Ovary (tissue), 10 donors: ENCODE measurements at places on chromosomes 3 and 15. TPM values are rescaled to one million over a fixed set of nuclear protein-coding genes. Genes with fewer than 3 reads are reported as not detected.
A peak's percentile ranks its signal among the peaks of the same experiment; 100 is the strongest.

- no peaks in the 10 kb centered on the region for H3K27me3 ChIP-seq
- no peak for DNase-seq
- no peaks in the 10 kb centered on the region for H3K4me1 ChIP-seq
- H3K4me3 ChIP-seq, result no peak overlapping the region
- no peak overlapping the region for H3K27ac ChIP-seq
- H3K36me3 ChIP-seq, result no peaks in the 10 kb centered on the region
Measured at GRCh38 chr15:87577336-87577735, 679.2 kb downstream of the NTRK3 start.

The DUOXA2 gene
- not detected for total RNA-seq

The ANKUB1 gene
- not detected for total RNA-seq

DNA sequence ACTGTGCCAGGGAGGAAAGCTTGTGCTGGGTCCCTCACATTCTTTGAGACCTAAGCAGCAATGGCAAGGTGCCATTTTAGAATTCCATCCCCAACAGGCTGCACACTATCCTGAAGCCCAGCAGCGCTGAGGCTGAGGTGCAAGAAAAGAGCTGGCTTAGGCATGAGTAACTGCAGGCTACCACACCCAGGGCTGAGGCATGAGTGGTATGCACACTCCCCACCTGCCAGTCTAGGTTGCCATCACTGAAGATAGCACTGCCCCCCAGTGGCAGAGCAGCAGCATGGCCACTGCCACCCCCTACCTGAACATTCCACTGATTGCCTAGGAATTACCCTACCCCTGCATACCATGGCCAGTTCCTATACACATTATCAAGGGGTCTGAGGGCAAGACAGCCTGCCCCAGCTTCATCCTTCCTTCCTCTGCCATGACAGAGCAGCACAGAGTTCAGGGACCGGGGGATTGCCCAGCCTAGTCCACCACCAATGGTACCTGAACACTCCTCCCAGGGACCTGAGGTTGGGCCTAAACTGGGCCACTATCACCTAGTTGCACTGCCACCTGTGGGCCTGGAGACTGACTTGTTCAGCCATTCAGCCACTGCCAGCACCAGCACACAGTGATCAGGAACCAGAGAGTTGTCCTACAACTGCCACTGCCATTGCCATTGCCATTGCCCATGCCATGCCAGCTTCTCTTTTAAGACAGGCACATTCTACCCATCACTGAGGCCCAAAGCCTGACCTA, 129.8 kb downstream of the SATB1 start:
- peak; percentile 9 for DNase-seq
- H3K27ac ChIP-seq, result no peak overlapping the region
- no peaks in the 10 kb centered on the region for H3K4me1 ChIP-seq
- H3K4me3 ChIP-seq, result no peak overlapping the region

GRCh38 chr15:74937590-74938371, at the start of gene COX5A:
COX5A (minus strand) TSS chr15:74938073; CDS start chr15:74938014, 59 bp downstream.
- H3K27me3 ChIP-seq, result no peaks in the 10 kb centered on the region
- DNase-seq, result peak; percentile 90
- peak within 1 kb of the TSS; percentile 74 for H3K27ac ChIP-seq
- H3K4me3 ChIP-seq, result peak within 1 kb of the TSS; percentile 95

The CCR5 gene
- 1.8 TPM for total RNA-seq

The CHL1 gene
- 94.8 TPM for total RNA-seq

- H3K4me3 ChIP-seq, result no peak overlapping the region
- no peaks in the 10 kb centered on the region for H3K27me3 ChIP-seq
- H3K36me3 ChIP-seq, result no peaks in the 10 kb centered on the region
- no peak overlapping the region for H3K27ac ChIP-seq
- DNase-seq, result no peak
Measured at GRCh38 chr15:65518633-65519285, 1.3 kb upstream of the DPP8 start.

GRCh38 chr15:97502038-97502437, 458.5 kb upstream of the ARRDC4 start:
- no peak overlapping the region for H3K4me3 ChIP-seq
- no peaks in the 10 kb centered on the region for H3K4me1 ChIP-seq
- no peaks in the 10 kb centered on the region for H3K27me3 ChIP-seq
- no peaks in the 10 kb centered on the region for H3K36me3 ChIP-seq
- no peak for DNase-seq
